ENCODE measurements at places on chromosomes 1 and 21. TPM values are rescaled to one million over a fixed set of nuclear protein-coding genes. Genes with fewer than 3 reads are reported as not detected.

- DNase-seq = no peak
Observed at GRCh38 chr1:65791396-65791795, 1.3 kb upstream of the PDE4B start.

DNA sequence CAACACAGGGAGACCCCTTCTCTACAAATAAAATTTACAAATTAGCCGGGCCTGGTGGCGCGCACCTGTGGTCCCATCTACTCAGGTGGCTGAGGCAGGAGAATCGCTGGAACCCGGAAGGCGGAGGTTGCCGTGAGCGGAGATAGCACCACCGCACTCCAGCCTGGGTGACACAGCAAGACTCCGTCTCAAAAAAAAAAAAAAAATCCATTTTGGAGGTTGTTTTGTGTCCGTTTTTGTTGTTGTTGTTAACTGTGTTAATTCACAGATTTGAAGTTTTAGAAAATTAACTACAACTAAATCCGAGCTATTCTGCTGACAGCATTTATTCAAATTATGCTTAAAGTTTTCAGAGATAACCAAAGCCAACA is 618 bp downstream of the CLCC1 start:
- no peak for DNase-seq

DNA sequence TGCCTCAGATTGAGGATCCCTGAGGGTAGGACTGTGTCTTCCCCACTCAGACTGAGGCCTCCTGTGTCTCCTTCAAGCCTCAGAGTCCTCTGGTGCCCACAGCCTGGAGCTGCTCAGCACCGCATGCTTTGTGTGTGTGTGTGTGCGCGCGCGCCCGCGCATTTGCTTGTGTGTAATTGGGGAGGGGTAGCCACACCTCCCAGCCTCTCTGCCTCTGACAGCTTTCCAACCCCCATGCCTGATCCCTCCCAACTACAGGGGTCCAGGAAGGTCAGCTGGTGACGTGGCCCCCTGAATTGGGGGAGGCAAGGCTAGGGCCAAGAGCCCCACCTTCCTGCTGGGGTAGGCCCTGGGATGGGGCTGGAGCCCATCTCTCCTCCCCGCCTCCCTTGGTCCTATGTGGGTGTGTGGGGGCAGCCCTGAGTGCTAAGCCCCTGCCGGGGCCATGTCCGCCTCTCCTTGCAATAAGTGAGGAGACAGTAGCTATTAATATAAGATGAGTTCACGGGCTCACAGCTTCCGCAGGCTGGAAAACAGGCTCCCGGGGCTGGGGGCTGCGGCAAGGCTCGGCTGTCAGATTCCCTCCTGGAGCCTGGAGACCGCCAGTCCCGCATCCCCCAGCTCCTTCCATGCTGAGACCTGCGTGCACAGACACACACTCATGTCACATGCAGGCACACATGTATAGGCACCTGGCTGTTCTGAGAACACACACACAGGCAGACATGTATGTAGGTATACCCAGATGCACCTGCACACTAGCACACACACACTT is 7.0 kb downstream of the GPR3 start:
- DNase-seq = no peak

DNA sequence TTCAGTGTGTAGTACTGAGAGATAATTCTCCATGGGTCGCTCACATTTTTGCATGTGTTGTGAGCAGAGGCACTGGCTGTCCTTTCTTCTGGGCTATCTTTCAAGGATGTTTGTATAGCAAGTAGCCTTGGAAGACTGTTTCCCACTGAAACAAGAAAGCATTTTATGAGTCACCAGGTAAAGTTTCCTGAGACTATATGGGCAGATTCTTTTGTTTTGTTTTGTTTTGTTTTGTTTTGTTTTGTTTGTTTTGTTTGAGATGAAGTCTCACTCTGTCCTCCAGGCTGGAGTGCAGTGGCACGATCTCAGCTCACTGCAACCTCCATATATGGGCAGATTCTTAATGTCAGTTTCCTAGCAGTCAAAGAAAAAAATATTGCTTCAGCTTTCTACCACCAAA is 912.6 kb downstream of the TTLL7 start:
- no peak for DNase-seq

DNA sequence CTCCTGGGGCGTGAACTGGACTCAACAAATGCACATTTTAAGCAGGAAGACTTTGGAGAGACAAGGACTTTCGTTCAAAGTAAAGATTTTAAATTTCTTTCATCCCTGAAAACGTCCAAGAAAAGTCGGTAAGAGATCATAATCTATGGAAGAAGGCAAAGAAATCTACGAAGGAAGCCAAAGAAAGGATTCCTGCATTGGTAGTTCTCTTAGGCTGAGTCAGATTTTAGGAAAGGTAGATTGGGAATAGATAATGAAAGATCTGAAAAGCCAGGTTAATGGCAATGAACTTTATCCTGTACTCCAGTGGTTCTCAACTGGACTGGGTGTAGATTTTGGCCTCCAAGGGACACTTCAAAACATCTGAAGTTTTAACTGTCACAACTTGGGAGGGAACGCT is 2.4 kb downstream of the IFT25 start:
- no peak for DNase-seq

DNA sequence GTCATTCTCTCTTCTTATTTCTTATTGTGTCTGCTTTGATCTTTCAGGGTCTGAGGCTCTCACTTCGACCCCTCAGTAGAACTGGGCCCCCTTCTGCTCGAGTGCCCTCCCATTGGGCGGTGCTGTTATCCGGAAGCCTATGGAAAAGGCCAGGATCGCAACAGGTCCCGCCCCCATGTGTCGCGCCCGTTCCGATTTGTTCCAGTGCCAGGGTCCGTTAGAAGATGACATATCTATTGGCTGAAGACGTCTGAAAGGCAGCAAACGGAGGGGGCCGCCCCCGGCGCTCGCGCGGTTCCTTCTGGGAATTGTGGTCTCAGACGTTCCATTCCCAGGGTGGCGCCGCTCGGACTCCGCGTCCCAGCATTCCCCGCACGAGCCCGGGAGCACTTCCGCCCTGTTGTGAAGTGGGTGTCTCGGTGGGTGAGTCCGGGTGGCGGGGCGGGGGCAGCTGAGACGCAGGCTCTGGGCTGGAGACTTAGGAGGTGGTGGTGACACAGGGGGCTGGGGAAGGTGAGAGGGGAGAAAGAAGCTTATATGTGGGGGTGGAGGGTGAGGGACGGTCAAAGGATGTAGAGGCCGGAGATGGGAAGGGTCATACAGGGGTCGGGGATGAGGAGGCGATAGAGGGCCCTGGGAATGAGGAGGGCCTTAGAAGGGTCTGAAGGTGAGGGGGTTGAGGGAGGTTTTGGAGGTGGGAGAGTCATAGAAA is at the start of gene ZSCAN20:
TSS of gene ZSCAN20 (plus strand) at position 377 of the 712 bp plus-strand sequence. CDS start 6,644 bp downstream, outside the sequence.
- DNase-seq = peak; percentile 98

DNA sequence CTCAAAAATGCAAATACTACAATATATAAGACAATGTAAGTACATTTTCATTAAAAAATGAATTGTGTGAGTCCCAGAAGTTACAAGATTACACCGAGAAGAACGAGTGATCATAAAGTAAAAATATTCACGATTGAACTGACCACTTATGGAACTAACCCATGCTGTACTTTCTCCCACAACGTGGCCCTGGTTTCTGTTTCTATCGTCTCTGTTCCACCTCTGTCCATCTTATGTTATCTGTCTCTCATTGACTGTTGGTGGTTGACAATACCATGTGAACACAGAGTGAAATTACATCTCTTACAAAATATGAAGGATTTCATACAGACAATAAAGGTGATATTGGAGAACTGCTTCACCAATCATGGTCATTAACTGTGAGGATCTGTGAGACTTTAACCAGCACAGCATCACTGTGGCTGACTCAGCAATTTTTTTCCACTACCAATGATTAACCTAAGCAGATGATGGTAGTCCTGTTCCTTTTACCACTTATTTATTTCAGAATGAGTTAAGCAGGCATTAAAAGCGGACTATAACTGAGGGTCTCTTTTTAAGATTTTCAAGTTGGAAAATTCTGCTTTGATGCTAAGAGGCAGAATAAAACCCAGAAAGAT is 165.1 kb downstream of the TGFB2 start:
- DNase-seq = no peak

Gene TRPM2
- total RNA-seq = 4.0 TPM

Gene ETV3L
- not detected for total RNA-seq

Gene FCRL1
- total RNA-seq = 0.18 TPM

Gene RIPPLY3
- 0.73 TPM for total RNA-seq

Data from cerebellum (tissue), 4 donors.